Stimulated activated CD4-positive, alpha-beta T cell treated with anti-CD3 and anti-CD28 coated beads, TNF-alpha, amount 100 ng/mL, for 4 hours (primary cell): ENCODE measurements at places on chromosomes 3 and 15.

DNA sequence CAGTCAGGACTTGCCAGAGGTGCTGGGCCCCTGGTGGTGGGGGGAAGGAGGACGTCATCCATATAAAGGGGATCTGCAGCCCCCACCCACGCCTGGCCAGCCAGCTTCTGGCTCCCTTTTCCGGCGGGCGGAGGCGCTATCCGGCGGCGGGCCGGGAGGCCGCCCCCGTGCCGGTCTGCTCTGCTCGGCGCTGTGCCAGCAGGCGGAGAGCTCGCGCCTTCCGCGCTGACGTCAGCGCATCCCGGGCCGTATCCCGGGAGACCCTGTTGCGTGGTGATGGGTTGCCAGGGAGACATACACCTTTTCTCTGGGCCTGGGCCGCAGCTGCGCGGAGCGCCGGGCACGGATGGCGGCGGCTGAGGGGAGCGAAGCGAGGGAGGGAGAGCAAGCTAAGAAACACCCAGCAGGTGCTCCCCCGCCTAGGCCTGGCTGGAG, 1.1 kb downstream of the FAM131A start:
- no peak for DNase-seq

DNA sequence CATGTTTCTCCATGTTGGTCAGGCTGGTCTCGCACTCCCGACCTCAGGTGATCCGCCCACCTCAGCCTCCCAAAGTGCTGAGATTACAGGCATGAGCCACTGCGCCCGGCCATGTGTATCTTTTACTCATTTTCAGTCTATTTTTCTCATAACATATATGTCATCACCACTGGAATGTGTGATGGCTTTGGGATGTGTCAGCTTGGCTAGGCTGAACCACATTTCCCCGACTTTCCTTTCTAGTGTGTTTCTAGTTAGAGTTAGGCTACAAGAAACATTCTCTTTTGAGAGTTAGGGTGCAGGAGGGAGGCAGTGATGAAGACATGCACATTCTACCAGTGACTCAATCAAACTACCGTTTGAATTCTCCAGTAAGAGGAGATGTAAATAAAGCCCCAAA, 444.9 kb upstream of the THBS1 start:
- no peak for DNase-seq

- no peak for DNase-seq
Observed at GRCh38 chr15:83449937-83450506, 2.9 kb downstream of the SH3GL3 start.

DNA sequence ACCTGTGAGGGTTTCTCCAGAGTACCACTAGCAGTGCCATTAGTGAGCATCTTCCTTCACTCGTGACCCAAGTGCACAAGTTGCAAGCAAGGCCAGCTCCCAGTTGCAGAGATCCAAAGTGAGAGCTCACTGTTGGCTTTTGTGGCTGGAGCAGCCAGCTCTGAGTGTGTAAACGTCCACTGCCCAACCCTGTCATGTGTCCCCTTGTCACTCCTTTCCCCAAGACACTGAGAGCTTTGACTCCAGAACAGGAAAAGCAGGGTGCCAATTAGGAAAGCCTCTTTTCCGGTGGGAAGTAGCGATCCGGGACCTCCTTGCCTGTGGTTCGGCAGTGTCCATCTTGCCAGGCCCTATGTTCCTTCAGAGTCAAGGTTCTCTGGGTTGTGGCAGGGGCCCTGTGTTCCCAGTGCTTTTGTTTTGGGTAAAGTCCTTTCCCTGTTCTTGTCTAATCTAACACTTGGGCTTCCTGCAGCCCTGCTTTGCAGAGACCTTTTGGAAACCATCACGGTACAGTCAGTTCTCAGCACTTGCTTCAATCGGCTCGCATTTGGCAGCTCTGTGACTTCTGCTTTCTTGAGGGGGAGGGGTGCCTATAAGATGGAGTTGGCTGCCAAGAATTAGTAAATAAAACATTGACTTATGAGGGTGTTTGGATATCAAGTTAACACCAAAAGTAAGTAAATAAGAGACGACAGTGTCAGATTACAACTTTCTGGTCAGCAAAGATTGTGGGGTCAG, 90.5 kb downstream of the DNASE1L3 start:
- no peak for DNase-seq

DNA sequence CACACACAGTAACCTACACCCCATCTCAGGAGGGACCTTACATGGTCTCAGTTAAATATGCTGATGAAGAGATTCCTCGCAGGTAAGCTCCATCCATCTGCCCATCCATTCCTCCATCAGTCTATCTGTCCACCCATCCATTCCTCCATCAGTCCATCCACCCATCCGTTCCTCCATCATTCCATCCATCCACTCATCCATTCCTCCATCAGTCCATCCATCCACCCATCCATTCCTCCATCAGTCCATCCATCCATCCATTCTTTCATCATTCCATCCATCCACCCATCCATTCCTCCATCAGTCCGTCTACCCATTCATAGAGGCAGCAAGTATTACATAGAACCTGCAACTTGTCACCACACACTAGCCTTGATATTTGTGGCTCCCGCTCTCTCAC, 77.9 kb downstream of the DNASE1L3 start:
- no peak for DNase-seq

- no peak for DNase-seq
Observed at GRCh38 chr3:49470714-49471420, 800 bp downstream of the DAG1 start.

DNA sequence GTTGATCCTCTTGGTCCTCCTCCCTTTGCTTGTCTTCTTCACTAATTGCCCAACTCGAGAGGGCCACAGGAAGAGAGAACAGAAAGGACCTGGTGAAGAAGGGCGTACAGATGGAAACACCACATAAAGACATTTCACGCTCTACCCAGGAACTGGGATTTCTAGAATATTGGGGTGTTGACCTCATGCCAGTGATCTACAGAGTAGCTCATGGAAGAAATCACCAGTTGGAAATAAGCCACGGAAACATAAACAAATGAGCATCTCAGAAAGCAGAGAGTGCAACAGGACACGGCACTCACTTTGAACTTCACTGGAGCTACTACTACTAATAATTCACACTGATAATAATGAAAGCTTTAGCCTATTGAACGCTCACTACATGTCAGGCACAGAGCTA, 84.6 kb upstream of the ARHGEF3 start:
- DNase-seq: no peak

DNA sequence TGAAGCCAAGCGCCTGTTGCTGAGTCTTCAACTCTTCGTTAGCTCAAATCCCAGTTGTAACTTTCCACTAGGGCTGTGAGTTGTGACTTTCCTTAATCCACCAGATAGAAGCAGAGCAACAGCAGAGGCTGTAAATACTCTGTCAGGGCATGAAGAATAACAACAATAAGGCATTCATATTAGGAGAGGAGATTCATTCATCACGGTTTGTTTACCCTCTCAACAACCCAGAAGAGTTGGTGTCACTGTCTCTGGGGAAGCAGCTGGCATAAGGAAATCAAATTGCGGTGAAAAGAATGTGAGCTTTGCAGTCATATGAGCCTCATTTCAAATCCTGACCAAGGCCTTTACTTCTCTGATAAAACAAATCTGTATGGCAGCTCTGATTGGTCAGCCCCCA, 184.8 kb downstream of the SHQ1 start:
- DNase-seq: no peak

DNA sequence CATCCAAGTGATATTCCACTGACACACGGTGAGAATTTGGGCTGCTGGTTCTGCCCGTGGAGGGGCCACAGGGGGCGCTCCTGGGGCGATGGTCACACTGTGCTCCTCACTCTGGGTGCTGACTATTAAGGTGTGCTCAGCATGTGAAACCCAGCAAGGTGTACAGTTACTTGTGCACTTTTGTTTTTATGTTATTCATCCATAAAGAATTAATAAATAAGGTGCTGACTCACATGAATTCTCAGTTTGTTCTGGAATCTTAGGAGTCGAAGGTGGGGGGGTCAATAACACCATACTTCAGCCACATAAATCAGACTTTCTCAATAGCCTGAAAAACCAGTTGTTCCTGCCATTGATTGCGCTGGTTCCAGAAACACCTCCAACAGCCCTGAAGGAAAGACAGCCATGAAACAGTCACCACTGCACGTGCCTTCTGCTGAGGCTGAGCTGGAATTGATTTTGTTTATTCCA, 53.5 kb upstream of the SPATA12 start:
- no peak for DNase-seq

- no peak for DNase-seq
Observed at GRCh38 chr3:42666577-42666998, 13.1 kb downstream of the ZBTB47 start.

GRCh38 chr3:144324076-144324475, 352.5 kb downstream of the DIPK2A start:
- DNase-seq: no peak

- no peak for DNase-seq
Observed at GRCh38 chr3:44415421-44415820, 62.0 kb downstream of the ZNF445 start.

DNA sequence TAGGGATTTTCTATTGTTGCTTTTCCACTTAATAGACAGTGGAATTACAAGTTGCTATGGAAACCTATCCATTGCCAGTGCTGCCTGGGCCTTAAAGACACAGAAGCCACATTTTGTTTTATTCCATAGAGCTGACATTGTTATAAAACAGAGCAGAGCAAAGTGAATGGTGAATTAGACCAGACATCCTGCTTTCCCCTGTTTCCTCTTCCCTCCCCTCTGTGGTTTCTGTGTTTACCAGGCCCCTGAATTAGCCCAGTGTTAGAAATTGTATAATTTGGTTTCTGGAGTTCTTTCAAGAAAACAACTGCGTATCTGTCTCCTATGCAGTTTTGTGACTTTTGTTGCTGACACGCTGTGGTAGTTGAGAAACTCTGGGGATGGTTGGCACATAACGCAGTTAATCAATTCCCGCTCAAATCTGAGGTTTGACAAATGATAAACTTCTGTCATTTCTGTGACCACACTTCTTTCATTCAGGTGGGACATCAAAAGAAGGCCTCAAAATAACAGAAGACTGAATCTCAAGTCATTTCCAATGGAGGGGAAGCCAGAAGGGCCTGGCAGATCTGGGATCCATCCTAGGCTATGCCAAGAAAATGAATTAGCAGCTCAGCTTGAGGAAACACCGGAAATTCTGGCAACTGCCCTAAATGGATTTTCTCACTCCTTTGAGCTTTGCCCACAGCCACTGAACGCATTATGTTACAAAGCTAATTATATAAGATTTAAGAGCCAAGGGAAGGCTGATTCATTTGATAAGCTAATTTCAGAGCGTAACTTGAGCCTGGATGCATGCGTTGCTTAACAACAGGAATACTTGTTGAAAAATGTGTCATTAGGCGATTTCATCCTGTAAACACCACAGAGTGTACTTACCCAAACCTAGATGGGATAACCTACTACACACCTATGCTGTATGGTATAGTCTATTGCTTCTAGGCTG, 46.9 kb downstream of the NR1D2 start:
- DNase-seq: no peak

- DNase-seq: no peak
Observed at GRCh38 chr15:84790676-84791075, 26.5 kb upstream of the ALPK3 start.

- no peak for DNase-seq
Observed at GRCh38 chr3:125059488-125060245, 3.9 kb upstream of the HEG1 start.
